T-helper 1 cell (primary cell): ENCODE measurements at places on chromosomes 12 and 14.

DNA sequence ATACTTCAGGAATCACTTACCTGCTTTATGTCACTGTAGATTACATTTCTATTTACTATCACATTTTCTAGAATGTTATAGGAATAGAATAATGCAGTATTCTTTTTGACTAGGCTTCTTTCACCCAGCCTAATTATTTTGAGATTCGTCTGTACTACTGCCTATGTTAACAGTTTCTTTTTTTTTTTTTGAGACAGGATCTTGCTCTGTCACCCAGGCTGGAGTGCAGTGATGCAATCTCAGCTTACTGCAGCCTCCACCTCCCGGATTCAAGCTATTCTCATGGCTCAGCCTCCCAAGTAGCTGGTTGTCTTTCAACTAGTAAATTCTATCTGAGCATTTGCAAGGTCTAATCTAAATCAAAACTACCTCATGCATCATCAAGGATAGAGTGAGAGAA is 6.4 kb downstream of the OR6C6 start:
- DNase-seq: no peak

DNA sequence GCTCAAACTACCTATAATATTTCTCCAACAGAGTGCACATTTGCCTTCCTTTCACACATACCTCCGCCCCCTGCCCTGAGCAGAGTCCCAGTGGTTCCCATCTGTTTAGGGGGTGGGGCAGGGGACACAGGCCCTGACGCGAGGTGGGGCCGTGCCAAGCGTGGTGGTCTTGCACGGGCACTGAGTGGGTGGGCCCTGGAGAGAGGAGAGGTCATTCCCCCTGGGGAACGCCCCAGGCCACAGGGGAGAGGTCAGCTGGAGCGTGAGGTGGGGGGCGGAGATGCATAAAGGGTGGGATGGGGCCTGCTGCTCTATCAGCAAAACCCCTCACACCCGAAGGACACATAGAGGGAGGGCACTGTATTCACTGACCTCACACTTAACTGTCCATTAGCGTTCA is 441.9 kb downstream of the TMEM121 start:
- DNase-seq: no peak

GRCh38 chr14:100586403-100587085 is 673 bp downstream of the BEGAIN start:
- no peak for DNase-seq

GRCh38 chr14:100552524-100553125 is 34.6 kb downstream of the BEGAIN start:
- no peak for DNase-seq

DNA sequence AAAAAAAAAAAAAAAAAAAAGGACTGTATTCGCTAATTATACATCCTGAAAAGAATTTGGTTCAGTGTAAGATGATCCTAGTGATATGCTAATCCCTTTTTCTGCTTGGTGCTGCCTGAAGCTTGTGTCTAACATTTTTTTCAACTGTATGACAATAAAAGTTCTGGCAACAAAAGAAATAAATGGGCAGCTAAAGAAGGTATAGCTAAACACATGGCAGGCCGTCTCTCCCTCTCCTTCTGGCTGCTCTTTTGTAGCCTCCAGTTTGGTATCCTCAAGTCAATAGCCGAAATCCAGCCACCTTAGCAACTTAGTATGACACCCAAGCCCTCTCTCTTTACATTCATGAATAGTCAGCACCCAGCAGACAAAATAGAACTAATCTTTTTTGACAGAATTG is 198.3 kb upstream of the OTX2 start:
- DNase-seq: no peak

- no peak for DNase-seq
Measured at GRCh38 chr14:23573384-23574015, 5.1 kb downstream of the JPH4 start.

GRCh38 chr12:7101694-7102131 is 7.3 kb downstream of the C1RL start:
- DNase-seq: no peak

DNA sequence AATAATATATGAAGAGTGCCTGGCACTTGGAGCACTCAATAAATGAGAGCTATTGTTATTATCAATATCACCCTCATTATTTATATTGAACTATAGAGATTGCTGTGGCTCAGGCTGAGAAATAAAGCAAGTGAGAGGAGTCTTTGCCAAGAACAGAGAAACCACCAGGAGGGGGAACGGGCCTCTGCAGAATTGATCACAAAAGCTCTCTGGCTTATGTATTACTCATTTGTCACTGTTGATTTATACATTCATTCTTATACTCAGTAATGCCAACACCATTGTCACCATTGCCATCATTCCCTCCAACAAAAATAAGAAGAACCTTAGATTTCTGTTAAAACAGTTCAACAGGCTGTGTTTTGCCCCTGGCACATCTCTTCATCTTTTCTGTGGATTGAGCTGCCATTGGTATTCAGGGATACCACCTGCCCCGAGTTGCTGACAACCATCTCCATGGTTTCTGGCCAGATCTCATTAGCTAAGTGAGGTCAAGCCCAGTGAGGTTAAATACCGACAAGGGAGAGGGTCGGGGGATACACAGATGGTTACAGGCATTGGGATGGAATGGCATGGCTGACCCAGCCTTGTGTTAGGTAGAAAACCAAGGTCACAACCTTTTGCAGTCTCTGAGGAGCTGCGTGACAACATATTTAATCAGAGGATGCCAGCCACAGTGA is 21.8 kb upstream of the PCNX1 start:
- no peak for DNase-seq

GRCh38 chr14:103067231-103067954 is 10.0 kb upstream of the CDC42BPB start:
- no peak for DNase-seq

DNA sequence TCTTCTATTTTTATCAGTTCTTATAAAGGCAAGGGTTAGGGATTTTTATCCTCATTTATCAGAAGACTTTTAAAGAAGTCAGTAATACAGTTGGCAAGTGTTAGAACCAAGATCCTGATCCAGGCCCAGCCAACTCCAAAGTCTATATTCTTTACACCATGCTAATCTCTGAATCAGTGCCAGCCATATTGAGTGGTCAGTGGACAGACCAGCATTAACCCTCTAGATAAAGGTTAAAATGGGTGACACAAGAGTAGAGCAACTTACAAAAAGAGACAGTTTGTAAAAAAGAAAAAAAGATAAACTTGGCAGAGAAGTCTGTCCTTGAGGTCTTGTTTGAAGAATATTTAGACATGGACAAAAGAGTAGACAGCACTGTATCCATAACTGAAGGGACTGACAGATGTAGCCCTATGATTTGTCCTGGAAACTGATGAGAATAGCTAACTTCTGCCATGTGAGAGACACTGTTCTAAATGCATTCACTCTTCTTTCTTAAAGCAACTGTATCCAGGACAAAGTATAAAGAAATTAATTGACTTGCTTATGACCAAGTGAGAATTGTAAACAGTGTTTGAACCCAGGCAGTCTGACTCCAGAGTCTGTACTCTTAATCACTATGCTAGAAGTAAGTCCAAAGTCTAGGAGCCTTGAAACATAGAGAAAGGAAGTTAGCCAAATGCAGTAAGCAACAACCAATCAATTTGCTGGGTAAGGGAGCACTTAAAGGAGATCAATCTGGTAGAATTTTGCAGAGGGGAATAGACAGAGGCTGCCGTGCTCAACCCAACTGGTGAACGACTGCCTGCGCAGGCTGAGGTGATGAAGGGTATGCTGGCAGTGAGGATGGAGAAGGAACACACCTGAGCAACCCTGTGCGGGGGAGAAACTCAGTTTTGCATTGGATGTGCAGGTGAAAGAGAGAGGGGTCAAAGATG is 103.7 kb downstream of the TTC6 start:
- no peak for DNase-seq

DNA sequence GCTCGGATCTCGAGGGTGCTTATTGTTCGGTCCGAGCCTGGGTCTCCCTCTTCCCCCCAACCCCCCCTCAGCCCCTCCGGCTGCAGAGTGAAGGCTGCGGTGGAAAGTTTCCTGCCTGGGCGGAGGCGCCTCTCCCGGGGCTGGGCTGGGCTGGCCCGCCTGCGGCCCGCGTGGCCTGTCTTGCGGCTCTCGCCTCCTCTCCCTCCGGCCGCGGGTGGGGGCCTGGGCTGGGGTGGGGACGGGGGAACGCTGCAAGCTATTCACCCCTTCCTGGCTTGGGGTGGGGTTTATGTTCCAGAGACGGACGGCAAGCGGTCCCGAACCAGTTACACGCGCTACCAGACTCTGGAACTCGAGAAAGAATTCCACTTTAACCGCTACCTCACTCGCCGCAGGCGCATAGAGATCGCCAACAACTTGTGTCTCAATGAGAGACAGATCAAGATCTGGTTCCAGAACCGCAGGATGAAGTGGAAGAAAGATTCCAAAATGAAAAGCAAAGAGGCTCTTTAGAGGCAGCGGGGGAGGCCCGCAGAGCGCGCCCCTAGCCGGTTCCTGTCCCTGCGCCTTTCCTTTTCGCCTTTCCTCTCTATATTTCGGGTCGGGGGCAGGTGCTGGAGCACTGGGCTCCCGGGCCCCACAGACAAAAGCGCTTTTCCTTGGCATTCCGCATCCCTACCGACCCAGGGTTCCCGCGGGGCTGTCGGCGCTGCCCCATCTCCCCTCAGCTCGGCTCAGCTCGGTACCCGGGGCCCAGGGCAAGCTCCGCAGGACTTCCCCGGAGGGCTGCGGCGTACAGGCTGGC is 1.3 kb downstream of the HOXC5 start:
- no peak for DNase-seq

DNA sequence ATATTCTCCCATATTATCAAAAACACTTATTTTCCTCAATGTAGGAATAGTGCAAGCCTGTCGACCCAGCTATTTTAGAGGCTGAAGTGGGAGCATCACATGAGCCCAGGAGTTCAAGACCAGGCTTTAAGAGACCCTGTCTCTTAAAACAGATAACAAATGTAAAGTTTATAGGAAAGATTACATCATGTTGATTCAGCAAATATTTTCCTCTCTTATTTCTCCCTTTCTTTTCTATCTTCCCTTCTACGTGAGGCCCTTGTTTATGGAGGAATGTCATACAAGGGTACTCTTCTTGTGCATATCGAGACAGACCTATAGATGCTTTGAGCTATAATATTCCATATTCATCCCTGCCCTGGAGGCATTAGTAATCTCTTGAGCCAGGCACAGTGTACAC is 36.5 kb upstream of the FGD4 start:
- DNase-seq: no peak

DNA sequence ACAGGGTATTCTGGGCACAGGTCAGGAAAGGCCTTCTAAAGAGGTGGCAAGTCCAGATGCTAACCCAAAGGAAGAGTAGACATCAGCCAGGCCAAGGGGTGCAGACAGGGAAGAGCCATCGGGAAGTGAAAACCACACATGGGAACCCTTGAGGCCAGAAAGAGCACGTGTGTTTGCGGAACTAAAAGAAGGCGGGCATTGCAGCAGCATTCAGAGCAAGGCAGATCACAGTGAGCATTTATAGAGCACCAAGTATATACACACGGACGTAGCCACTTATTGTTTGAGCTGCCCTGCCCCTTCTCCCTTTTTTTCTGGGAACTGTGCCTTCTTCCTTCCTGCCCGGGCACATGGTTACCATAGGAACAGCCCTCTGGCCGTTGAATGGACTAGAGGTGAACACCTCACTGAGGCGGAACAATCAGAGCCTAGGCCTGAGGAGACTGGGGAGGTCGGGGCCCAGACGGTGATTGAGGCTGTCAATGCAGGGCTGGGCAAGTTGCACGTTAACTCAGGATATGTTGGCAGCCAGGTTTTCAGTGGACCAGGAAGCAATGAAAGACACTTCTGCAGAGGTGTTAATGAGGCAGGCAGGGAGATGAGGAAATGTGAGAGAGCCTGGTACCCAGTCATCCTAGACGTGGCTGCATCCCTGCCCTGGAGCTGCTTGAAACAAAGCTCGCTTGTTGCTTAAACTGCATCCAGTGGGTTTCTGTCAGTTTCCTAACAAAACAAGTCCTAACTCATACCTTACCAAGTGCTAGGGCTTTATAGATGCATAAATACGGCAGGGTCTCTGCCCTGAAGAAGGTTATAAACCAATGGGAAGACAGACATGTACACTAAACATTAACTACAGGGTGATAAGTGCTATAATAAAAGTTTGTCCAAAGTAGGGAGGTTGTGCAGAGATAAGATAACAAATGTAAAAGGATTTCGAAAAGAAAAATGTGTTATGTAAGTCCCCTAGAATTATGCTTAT is 34.2 kb downstream of the MOAP1 start:
- DNase-seq: no peak

DNA sequence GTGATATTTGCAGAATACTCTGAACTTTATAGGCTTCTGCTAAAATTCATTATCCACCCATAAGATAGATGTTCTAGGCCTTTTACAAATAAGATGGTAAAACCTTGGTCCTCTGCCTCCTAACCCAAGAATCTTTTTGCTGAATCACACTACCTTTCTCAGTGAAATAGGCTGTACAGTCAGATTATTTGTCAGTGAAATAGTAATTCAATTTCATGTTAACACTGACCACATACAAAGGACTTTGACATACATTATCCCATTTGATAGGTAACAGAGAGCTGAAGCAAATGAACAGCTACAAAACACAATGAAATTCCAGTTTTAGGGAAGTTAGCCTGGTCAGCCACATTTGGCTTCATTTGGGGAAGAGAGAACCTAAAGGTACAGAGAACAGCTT is 141.1 kb downstream of the PCNX1 start:
- no peak for DNase-seq

- peak; percentile 15 for DNase-seq
Measured at GRCh38 chr14:90235179-90235976, 21.0 kb upstream of the PSMC1 start.

DNA sequence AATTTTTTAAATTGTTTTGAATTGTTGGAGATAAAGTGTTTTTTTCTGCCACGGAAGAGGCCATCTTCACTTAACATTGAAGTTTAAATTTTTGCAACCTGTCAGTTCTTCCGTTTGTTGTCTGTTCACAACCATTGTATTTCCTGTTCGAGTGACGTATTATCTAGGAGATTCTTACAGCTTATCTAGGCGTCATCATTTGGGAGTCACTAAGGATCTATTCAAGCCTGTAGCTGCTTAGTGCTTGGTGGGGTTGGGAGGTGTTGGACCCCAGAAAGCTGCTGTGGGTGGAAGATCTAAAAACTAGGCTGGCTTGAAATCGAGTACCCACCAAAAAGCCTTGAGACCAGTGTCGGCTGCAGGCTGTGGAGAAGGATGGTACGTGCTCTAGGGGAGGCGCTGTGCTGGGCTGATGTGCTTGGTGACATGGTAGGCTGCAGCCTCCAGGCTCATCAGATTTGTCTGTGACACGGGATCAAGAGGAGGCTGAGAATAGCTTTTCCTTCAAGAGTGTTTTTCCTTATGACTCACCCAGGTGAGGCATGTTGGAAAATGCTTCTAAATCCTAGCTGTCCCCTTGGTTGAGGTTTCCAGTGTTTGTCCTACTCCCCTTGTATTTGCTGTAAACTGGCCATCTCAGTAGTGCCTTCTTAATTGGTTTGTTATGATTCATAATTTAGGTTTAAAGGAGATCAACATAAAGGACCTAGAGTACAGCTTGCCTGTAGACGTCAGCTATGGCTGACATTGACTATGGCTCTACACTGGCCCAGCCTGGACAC is 57.8 kb downstream of the ATG14 start:
- peak; percentile 38 for DNase-seq

GRCh38 chr12:120574106-120574505 is 7.1 kb downstream of the POP5 start:
- DNase-seq: no peak

- peak; percentile 87 for DNase-seq
Measured at GRCh38 chr12:89019439-89020120, 332.7 kb downstream of the DUSP6 start.

- DNase-seq: no peak
Measured at GRCh38 chr14:99041141-99041819, 230.7 kb downstream of the BCL11B start.
